SK-N-MC (cell line): ENCODE measurements at places on chromosomes 13 and 19.

DNA sequence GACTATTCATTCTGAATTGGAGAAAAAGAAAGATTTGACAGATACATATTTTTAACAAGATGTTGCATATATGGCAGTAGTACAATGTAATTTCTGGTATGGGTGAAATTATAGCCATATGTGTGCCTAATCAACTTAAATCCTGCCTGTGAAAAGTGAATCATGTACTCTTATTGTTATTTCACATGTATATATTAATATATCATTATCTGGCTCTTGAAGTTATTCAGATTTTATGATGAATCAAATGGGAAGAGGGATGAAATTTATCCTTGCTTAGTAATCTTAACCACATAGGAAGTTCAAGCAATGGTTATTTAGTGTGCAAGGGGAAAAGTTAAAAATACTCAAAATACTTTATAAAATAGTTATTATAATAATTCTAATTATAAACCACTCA, 80.5 kb downstream of the GPC6 start:
- no peak for DNase-seq

- DNase-seq, result no peak
These were observed 2862.8 kb upstream of the PCDH20 start for GRCh38 chr13:64278493-64278892.

DNA sequence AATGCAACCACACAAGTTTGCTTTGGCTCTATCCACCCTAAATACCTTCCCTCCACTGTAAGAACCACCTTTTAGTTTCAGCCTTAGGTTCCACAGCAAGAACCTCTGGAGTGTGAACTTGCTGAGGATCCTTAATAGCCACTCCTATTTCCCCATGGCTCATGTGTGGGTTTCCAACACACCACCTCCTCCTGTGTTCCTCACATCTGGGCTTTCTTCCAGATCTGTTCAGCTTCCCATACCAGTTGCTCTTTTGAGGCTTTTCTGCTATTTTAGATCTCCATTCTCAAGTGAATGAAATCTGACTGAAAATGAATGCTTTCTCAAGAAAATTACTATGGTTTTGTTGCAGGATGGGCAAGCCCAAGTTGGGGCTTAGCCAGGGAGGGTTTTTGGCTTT, 104.8 kb upstream of the MIR17HG start:
- DNase-seq, result no peak

DNA sequence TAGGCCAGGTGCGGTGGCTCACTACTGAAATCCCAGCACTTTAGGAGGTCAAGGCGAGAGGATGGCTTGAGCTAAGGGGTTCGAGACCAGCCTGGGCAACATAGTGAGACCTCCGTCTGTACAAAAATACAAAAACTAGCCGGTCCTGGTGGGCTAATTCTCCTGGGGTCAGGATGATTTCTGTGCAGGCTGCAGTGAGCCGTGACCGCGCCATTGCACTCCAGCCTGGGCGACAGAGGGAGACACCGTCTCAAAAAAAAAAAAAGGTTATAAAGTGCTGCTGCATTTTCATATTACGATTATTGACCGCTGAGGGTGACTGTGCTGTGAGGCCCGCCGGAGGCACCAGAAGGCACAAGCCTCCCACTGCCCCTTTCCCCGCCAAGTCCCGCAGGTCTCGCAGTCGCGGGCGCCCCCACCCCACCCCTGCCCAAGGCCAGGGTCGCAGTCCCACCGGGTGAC, 477 bp upstream of the PLEKHF1 start:
- DNase-seq, result no peak

GRCh38 chr19:6721138-6721474, 656 bp upstream of the C3 start:
- no peak for DNase-seq

DNA sequence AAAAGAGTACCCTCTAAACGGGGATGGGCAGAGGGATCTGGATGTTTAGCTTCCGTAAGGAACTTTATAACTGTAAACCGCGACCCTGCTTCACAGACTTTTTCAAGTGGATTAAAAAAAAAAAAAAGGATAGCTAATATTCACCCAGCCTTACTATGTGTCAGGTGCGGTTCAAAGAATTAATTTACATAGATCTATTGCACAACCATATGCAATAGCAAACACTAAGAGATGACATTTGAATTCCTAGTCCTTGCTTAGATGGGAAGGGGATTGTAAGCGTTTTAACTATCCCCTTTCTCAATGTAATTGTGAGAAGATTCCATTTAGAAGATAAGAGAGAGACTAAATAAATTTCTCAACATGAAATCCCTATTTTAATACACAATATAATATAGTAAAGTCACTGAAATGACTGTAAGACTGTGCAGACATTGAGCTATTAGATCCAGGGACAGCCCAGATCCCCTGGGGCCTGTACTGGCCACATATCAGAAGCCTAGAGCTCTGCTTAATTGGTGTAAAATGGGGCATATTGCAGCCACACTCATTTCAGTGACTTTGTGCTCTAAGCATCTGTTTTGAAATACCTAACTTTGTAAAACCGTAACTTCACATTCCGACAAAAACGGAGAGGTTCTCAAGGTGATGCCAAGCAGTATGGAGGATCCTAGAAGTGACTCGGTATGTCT, 13.6 kb downstream of the LATS2 start:
- DNase-seq, result no peak

- no peak for DNase-seq
These were observed 35.8 kb upstream of the FXYD3 start for GRCh38 chr19:35079826-35080225.
